Germinal center (tissue), 1 donor: ENCODE measurements at places on chromosomes 1 and 21.

DNA sequence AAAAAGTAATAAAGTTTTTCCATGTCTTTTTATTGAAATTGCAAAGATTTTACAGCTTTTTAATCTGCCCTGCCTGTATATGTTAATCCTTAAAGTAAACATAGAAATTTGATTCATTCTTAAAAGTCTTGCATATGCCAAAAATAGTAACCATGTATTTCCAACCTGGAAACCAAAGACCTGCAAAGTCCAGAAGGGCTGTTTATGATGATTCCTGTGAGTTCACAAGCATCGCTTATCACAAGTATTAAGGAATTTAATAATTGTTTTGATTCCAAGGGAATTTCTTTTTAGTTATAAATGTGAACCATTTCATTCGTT, 199.1 kb downstream of the PTPRC start:
- no peak for DNase-seq

DNA sequence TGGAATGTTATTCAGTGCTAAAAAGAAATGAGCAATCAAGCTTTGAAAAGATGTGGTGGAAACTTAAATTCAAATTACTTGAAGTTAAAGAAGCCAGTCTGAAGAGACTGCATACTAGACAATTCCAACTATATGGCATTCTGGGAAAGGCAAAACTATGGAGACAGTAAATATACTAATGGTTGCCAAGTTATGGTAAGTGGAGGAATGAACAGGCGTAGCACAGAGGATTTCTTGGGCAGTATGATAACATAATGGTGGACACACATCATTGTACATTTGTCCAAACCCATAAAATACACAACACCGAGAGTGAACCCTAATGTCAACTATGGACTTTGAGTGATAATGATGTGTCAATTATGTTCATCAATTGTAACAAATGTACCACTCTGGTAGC, 21.1 kb upstream of the SELP start:
- no peak for DNase-seq

- no peak for DNase-seq
These were observed 364.2 kb upstream of the ZP4 start for GRCh38 chr1:238254935-238255334.

DNA sequence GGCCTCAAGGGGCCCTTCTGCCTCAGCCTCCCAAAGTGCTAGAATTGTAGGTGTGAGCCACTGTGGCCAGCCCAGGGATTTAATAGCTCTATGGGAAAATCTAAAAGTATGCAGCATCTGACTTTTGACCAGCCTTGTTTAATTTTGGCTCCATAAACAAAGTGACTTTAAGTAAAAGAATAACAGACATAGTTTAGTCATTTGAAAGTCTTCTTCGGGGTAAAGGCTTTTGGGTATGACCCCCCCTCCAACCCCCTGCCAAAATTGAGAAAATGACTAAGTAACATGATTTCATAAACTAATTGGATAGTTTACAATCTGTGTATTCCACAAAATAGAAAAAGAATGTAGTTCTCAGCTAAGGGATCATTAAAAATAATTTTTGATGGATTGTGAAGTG, 17.0 kb downstream of the GPBP1L1 start:
- DNase-seq, result no peak

DNA sequence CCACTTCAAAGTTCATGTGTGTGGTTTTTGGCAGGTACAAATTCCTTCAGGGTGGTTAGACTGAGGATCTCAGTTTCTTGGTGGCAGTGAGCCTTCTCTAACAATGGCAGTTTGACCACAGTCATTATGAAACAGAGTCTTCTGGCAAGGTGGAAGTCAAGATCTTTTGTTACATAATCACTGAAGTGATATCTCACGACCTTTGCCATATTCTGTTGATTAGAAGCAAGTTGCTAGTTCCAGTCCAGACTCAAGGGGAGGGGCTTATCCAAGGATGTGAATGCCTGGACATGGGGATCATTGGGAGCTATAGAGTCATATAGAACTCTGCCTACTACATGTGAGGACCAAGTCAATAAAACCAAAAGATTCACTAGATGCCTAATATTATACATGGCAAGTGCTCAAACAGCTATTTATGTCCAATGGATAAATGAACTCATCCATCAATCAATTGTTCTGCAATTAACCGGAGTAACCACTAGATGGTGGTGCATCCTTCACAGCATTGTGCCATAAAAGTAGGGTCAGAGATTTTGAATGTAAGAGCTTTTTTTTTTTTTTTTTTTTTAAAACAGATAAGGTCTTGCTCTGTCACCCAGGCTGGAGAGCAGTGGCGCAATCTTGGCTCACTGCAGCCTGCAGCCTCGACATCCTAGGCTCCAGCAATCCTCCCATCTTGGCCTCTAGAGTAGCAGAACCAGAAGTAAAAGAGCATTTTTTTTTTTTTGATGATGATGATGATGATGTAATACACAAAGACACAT, 131.9 kb downstream of the CRB1 start:
- peak; percentile 13 for DNase-seq

DNA sequence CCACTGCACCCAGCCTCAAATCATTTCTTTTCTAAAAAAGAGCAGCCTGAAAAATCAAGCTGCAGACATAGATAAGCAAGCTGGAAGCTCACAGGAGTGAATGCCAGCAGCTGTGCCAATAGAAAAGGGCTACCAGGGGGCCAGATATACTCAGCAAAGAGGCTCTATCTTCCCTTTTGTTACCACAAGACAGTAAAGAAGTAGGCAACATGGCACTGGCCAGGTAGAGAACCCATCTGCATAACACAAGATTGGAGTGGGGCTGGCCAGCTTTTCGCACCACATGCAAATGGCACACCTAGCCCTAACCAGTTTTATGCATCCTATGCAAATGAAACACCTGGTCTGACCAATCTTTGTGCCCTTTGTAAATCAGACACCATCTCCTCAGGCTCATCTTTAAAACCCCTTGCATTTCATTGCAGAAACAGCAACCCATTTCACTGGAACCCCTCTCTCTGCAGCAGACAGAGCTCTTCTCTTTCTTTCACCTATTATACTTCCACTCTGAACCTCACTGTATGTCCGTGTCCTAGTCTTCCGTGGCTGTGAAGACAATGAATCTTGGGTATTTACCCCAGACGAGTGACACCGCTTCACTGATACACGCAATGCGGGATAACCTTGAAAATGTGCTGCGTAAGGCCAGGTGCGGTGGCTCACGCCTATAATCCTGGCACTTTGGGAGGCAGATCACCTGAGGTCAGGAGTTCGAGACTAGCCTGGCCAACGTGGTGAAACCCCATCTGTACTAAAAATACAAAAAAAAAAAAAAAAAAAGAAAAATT, 15.1 kb downstream of the CASP9 start:
- no peak for DNase-seq

DNA sequence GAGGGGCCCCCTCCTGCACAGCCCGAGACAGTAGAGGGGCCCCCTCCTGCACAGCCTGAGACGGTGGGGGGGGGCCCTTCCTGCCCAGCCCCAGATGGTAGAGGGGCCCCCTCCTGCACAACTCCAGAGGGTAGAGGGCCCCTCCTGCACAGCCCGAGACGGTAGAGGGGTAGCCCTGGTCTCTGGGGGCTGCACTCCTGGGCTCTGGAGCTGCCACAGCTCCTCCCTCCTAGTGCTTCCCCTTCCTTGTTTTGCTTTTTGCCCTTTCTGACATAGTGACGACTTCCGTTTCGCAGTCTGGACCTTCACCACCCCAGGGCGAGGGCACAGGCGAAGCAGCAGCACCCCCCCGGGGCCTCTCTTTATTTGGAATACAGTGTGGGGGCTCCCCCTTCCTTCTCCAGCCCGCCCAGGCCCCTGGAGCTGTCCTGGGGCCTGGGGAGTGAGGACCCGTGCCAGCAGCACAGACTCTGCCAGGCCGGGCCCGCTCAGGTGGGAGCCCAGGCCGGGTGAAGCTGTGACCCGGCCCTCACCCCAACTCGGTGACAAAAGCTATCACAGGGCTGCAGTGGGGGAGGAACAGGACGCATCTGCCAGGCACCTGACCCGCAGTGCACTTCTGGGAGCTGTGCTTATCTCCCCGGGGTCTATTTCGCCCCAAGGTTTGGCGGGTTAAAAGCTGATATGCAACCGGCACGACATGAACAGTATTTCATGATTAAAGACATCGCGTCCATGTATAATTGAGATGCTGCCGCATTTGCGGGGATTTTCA, 1.1 kb upstream of the PRXL2B start:
- peak; percentile 86 for DNase-seq

GRCh38 chr1:172647987-172648386, 10.9 kb upstream of the FASLG start:
- DNase-seq, result no peak

- no peak for DNase-seq
These were observed 25.9 kb upstream of the ACTL8 start for GRCh38 chr1:17729248-17729647.

DNA sequence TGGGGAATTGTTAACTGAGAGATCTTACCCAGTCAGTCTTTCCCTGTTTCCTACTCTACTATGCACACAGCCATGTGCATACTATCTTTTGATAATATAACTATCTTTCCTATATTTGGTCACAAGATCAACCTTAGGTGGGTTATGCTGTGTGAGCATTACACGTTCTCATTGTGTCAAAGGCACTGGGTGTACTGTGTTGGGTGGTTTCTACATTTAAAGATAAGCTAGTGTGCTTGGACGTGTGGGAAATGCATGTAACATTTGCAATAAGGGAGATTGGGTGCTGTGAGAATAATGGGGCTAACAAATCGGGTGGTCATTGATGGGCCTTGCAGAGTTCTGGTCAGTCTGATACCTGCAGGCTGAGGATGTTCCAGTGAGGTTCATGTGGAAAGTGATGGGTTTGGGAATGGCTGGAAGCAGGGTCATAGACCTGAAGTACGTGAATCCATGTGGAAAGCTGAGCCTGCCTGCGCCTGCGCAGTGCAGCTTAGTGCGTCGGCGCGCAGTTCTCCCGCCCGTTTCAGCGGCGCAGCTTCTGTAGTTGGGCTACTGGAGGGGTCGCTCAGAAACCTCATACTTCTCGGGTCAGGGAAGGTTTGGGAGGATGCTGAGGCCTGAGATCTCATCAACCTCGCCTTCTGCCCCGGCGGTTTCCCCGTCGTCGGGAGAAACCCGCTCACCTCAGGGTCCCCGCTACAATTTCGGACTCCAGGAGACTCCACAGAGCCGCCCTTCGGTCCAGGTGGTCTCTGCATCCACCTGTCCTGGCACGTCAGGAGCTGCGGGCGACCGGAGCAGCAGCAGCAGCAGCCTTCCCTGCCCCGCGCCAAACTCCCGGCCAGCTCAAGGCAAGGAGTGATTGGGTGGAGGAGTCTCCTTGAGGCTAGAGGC, at the start of gene MSH4:
MSH4 (plus strand) TSS at position 507 of the 897 bp plus-strand sequence; CDS start at position 611, 104 bp downstream.
- no peak for DNase-seq

GRCh38 chr1:90027281-90027680, 32.4 kb downstream of the ZNF326 start:
- DNase-seq, result no peak

DNA sequence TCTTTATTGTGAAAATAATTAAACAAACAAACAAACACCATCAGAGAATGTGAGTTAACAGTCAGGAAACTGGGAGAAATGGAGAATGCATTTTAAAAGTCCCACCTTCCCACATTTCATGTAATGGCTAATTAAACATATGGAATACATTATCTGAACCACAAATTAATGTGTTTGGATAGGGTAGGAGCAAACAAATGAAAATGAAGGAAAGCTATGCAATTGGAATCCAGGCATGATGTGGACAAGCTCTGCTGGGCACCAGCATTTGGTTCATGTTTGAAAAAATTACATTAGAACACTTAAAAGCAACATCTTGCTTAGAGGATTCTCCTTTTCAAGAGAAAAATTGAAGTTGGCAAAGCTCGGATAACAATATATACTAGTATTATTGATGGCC, 628.1 kb downstream of the LMO4 start:
- DNase-seq, result no peak

DNA sequence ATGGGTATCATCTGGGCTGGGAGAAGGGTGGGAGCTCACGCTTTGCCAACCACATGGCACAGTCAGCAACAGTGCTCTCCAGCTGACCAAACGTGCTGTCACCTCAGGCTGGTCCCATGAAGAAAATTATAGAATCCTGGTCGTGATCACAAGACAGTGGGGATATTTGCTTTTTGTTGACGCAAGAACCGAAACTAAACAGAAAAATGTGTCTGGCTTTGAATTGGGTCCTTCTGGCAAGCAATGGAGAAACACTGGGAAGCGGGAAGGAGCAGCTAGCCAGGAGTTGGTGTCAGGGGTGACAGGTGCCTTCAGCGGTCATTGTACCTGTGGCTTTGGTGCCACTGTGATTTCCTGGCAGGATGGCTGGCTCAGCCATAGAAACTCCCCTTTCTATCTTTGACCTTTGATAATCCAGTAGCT, 304.8 kb downstream of the PAPPA2 start:
- no peak for DNase-seq

GRCh38 chr1:29284961-29285560, 48.7 kb downstream of the PTPRU start:
- DNase-seq, result no peak

GRCh38 chr21:45318556-45319404, 31.1 kb upstream of the POFUT2 start:
- no peak for DNase-seq

- DNase-seq, result no peak
These were observed 66.2 kb downstream of the HSF2BP start for GRCh38 chr21:43593078-43593477.

- DNase-seq, result no peak
These were observed 121.4 kb downstream of the PRDM16 start for GRCh38 chr1:3190256-3191041.

DNA sequence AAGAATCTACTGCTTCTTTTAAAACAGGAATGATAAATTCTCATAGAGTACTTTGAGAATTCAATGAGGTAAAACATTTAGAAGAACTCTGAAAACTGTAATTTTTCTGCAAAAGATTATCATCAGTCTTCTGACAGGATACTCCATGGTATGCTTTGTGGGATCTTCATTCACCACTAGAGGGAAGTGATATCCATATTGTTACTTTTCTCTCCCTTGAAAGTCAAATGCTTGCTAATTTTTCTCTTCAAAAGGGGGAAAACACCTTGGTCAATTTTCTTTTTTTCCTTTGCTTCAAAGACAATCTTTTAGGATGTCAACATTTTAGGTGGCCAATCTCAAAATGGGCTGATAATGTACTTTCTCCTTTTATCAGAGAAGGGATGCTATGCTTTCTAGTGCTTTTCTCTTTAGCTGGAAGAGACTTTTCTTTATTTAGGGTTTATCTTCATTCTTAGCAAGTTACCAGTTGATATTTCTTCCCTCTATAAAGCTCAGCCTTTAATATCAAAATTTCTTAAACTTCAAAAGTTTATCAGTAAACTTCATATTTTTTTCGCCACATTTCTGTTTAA, 95.5 kb downstream of the NEGR1 start:
- no peak for DNase-seq

DNA sequence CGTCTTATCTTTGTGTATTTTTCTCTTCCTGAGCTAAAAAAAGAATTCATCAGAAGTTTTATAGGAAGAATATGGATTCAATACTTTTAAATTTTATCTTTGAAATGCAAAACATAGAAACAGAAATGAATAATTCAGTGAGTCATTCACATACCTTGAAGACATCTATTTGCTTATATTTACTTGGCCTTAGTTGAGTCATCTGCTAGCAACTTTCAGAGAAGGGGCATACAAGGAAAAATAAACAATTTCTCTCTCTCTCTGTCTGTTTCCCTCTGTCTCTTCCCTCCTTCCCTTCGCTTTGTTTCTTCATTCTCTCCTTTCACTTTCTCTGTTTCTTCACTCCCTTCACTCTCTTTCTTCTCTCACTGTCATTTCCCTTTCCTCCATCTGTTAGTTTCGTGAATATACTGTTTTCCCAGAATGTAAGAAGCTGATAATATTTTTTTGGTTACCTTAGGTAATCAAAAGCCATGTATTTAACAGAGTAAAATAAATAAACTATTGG, 477.2 kb downstream of the BRINP3 start:
- no peak for DNase-seq
